ENCODE measurements at places on chromosomes 2 and 18. TPM values are rescaled to one million over a fixed set of nuclear protein-coding genes. Genes with fewer than 3 reads are reported as not detected.
A peak's percentile ranks its signal among the peaks of the same experiment; 100 is the strongest.

RASGRP3 gene
- 1.5 TPM for polyA plus RNA-seq

PARD6G gene
- polyA plus RNA-seq: 2.3 TPM

VWA3B gene
- not detected for polyA plus RNA-seq

ABCG8 gene
- not detected for polyA plus RNA-seq

KANSL1L gene
- 1.0 TPM for polyA plus RNA-seq

WDR12 gene
- polyA plus RNA-seq: 53.6 TPM

MC2R gene
- polyA plus RNA-seq: not detected

CPLX4 gene
- not detected for polyA plus RNA-seq

NCKAP5 gene
- polyA plus RNA-seq: 4.1 TPM

- no peak for DNase-seq
Measured at GRCh38 chr2:84856787-84857186, 24.1 kb downstream of the TRABD2A start.

- DNase-seq: no peak
Measured at GRCh38 chr2:224927011-224927410, 115.3 kb downstream of the DOCK10 start.

DNA sequence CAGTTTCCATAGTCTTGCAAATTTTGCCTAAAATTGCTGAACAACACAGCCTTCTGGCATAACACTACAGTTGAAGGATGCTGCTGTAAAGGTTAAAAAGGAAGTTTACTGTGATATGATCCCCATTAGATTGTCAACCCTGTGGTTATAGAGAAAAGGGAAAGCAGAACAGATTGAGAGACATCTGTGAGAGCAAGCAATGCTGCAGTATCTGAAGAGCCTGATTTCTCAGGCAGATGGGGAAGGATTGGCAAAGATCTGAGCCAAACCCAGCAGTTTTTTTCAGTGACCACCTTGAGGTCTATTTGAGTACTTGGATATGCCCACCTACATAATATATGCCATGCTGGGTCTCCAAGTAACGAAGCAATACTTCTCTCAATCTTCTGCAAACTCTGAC lies 8.5 kb upstream of the ST8SIA3 start:
- no peak for DNase-seq

DNA sequence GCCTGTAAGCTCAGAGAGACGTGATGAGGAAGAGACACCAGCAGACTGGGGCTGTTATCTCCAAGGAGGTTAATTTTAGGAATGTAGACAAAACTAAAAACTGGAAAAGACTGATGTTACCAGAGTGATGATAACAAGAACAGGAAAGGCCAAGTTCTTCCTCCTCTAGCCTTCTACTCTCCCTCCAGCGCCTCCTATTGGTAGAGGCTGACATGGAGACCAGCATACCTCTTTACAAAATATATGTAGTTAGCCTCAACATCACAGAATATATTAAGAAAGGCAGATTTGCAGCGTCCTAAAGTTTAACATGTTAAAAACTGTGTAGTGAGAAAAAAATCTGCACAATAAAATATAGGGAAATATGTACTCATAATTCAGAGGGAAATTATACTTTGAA lies 66.0 kb downstream of the TCF4 start:
- peak; percentile 14 for DNase-seq

GRCh38 chr2:207892716-207893402 lies 123.2 kb upstream of the FZD5 start:
- DNase-seq: no peak

DNA sequence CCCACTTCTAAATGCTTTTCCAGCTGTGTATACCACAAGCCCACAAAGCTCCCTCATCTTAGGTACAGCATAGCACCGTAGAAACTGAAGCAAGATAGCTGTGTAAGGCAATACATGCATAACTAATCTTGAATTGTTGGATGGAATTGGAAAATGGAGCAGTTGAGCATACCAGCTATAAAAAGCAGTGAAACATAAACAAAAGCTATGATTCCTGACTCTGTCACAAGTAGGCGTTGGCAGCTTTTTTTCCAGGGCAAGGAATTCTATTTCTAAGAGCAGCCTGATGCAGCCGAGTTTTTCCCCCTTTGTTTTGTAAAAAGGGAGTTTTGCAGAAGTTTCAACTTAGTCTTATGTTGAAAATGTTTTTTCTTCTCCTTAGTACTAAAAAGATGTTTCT lies 32.4 kb downstream of the MOGAT1 start:
- DNase-seq: no peak

GRCh38 chr2:29240601-29241000 lies 125.4 kb downstream of the CLIP4 start:
- no peak for DNase-seq

GRCh38 chr18:69929041-69929774 lies 18.5 kb downstream of the CD226 start:
- DNase-seq: no peak

DNA sequence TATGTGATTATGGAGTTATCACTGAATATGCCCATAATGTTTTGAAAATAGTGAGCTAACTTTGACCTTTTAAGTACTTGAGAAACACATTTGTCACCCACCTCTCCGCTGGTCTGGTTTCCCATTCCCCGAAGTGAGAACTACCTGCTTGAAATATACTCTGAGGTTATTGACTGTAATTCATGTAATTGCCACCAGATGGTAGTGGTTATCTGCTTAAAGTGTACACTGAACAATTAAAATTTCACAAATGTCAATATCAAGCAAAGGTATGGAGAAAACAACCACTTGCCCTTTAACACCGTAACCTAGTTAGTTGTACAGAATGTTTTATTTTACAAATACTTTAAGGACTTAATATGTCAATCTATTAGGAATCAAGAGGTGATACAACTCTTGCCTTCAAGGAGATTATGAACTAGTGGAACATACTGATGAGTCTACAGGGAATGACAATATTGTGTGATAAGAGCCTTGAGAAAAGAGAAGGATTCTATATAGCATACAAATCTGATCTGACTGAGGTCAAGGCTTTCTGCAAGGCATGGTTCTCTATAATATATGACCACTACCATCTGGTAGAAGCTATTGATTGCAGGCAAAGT lies 316.8 kb upstream of the KCNH7 start:
- DNase-seq: peak; percentile 44

DNA sequence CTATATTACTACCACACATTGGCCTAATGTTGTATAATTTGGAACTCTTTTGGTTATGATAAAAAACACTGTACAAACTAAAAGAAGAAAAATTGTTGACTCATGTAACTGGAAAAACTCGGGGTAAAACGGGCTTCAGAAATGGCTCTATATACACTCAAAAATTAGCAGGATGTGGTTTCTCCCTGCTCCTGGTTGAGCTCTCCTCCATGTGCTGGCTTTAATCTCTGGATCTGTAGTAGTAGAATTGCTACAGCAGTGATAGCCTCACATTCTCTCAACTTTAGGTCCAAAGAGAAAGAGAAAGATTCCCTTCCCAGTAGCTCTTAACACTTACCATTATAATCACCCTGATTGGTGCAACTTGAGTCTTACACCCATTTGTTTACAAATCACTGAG lies 274.9 kb upstream of the GALNT5 start:
- DNase-seq: no peak

DNA sequence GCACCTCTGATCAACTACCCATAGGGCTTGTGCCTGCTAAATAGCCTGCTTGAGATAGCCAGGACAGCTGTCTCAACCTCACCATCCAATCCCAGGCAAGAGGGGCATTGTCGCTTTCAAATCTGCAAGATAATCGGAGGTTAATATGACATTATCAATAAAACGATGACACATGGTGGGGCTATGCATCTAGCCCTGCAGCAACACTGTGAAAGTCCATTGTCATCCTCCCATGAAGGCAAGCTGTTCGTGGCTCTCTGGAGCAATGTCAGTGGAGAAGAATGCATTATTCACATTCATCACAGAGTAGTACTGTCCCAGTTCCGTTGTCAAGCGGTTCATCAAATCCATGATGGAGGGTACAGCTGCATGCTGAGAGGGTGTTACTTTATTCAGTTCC lies 18.9 kb upstream of the KLHL23 start:
- DNase-seq: no peak

DNA sequence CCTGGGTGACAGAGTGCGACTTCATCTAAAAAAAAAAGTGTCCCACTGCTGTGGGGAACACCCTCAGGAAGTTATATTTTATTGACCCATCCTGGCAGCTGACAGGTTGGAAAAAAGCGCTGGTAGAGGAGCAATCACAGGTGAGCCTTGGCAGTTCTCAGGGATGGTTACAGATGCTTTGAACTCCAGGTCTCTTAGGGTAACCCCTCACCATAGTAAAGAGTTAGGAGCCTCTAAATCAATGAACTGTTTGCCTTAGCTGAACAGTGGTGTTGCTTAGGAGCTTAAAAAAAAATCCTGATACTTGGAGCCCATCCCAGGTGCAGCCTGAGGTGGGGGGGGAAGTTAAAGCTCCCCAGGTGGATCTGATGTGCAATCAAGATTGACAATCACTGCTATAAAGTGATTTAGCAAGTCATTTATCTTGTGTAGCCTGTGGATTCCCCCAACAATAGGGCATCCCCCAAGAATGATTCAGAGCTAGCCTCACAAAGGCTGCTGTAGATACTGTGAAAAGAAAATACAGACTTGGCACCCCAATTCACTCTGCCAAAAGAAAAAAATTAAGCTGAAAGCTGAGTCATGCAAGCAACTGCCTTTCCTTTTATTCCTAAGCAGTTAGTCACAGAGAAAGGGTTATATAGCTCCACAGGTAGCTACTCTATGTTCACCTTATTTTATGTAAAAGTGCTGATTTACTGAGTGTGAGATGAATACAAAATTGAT lies 14.8 kb downstream of the SLC16A14 start:
- no peak for DNase-seq
